ENCODE measurements at places on chromosomes 5 and 9.

DNA sequence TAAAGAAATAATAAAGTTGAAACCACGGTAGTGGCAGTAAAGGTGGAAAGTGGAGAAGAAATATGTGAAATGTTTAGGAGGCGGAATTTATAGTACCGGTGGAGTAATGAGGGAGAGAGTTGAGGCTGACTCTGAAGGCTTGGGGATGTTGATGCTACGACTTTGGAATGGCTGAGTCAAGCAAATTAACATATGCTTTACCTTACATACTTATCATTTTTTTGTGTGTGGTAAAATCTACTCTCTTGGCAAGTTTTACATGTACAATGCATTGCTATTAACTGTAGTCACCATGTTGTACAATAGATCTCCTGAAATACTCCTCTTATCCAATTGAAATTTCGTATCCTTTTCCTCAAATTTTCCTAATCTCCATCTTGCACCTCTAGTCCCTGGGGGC is 179.0 kb downstream of the TAF11L14 start:
- DNase-seq, result no peak

- DNase-seq, result no peak
Observed at GRCh38 chr5:125002727-125003598, 256.5 kb upstream of the ZNF608 start.

GRCh38 chr9:116236979-116237378 is 83.4 kb downstream of the PAPPA start:
- no peak for DNase-seq

GRCh38 chr5:142167458-142167857 is 58.9 kb downstream of the NDFIP1 start:
- DNase-seq, result no peak

DNA sequence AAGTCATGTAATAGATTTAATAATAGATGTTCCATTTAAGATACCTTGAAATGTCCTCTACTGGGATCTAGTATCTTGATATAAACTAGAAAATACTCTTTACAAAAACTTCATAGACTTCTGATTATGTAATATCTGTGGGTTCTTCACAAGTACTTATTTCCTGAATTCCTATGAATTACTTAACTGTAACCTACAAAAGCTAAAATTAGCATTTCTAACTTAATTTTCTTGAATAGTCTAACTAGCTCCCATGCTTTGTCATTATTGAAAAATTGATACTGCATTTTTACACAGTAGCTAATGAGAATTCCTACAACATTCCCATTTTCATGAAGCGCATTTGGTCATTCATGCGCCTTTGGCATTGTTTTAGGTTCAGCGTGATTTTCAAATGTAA is 1828.2 kb downstream of the MAT2B start:
- DNase-seq, result no peak

DNA sequence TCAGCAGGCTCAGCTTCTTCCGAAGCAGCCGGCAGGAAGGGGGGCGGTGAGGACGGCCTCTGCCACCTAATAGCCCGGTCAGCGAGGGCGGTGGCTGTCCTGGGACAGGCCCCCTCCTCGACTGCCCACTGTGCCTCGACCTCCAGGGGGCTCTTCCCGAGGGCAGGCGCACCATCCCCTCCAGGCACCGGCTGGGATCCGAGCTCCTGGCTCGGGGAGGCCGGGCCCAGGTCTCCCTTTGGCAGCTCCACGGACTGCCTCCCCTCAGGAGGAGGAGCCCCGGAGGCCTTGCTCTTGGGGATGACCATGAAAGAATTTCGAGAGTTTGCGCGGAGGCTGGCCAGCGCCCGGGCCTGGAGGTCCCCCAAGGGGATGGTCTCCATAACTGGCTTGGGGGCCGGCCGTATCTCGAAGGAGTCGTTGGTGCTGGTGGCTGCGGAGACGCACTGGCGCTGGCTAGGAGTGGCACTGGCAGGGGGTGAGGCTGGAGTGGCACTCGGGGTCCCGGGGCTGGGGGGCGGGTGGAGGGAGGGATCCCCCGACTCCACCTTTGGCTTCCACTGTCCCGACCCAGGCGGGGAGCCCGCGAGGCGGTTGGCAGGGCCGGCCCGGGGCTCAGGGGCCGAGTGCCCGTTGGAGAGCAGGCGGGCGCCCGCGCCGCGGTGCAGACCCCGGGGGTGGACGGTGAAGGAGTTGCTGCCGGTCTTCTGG is 975 bp downstream of the TPRN start:
- DNase-seq, result no peak

- no peak for DNase-seq
Observed at GRCh38 chr5:88395264-88395663, 126.6 kb upstream of the TMEM161B start.

DNA sequence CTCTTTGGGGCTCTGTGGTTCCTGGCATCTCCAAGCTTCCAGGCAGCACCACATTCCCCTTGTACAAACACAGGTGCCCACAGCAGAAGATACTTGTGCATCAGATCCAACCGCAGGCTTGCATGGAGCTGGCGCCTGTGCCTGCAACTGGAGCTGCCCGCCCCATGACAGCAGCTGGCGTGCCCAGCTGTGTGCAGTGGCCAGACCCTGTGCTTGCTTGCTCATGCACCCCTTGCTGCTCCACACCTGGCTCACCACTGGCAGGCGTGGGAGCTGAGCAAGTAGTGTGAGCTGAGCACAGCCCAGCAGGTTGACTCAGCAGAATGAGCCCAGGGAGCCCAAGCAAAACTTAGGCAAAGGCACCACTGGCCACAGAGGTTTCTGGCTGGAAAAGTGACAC is 84.4 kb upstream of the STARD4 start:
- DNase-seq, result no peak

Measured in activated T-helper 9 cell treated with anti-CD3 and anti-CD28 coated beads, Interleukin-2, amount 50 U/mL, for 16 hours (primary cell).